ENCODE measurements at places on chromosomes 2 and 18.

DNA sequence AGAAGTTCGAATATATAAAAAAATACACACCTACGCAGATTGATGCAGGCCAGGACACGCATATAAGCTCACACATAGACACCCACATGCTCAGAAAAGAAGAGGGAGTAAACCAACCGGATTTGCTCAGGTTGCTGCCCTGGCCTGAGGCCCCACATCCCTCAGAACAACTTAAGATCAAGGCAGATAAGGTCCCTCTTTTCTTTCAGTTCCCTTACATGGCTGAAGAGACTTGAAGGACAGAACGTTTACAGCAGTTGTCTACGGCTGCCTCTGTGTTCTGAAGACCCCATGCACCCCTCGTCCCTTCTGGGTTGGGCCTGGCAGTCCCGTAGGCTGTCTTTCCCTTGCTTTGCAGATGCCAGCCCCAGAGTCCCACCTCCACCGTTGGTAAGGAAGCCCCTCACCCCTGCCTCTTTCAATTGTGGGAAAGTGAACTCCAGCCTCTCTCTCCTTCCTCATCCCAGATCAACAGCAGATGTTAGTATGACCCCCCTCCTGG lies 4.3 kb upstream of the NAGK start:
- no peak for DNase-seq

- DNase-seq, result no peak
Measured at GRCh38 chr18:12295389-12296086, 12.5 kb upstream of the TUBB6 start.

GRCh38 chr2:207561386-207562080 lies 31.8 kb downstream of the CREB1 start:
- no peak for DNase-seq

DNA sequence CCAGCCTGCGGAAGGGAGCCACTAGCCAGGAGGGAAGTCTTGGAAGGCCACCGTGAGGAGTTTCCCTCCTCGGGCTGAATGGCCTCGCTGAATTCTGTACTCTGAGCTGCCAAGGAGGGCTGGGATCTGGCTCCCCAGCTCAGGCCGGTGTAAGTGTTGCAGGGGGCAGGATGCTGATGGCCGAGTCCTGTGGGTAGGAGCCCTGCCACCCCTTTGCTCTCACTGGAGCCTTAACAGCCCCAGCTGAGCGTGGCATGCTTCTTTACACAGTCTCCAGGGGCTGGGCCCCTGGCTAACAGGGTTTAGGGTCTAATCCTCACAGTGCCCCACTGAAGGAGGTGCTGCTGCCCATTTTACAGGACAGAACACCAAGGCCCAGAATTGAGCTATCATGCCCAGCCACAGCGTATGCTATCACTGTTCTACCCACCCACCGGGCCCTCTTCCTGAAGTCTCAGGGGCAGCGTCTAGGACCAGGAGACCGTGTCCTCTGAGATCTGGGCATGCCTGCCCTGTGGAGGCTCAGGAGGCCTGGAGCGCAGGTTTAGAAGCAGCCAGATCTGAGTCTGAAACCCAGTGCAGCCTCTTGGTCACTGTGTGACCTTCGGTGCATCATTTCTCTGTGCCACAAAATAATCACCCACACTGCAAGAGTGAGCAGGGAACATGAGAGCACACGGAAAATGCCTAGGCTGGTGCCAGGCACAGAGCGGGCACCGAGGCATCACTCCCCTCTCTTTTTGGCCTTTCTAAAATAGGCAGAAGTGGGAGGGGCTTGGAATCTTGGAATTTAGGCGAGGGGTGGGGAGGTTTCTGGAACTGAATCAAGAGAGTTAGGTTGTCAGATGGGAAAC lies 42.9 kb downstream of the TMEM37 start:
- DNase-seq, result no peak

- DNase-seq, result no peak
Measured at GRCh38 chr2:4101936-4102335, 398.6 kb downstream of the DCDC2C start.

DNA sequence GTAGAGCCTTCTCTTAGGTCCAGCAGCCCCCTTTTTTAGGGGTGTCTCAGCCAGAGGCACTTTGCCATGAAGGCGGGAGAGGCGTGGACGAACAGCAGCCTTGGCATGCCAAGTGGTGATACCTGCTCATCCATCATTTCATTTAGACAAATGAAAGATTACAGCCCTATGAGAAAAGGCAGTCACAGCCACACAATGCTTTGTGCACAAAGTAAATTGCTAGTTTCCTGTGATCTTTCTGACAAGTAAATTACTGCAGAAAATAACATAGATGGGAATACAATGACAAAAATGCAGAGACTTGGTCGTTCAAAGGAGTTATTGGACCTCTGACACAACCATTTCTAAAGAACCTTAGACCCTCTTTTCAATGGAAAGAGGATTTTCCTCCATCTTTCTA lies 94.9 kb downstream of the RND3 start:
- DNase-seq, result peak; percentile 17

- DNase-seq, result no peak
Measured at GRCh38 chr18:50981381-50981780, 13.5 kb downstream of the ELAC1 start.

DNA sequence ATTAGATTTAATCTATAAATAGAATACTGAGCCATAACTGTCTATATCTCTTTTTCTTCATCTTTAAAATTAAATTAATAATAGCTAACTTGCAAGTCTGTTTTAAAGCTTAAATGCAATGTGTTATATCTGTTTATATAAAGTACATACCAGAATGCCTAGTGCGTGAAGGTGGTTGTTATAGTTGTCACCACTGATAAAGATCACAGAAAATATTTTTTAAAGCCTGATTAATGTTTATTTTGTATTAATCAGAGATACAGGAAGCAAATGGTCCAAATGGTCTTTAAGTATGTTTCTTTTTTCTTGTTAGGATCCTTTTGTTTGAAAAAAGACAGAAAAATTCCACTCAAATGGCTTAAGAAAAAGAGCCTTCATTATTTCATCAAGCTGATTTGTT lies 560.6 kb downstream of the CPS1 start:
- no peak for DNase-seq

DNA sequence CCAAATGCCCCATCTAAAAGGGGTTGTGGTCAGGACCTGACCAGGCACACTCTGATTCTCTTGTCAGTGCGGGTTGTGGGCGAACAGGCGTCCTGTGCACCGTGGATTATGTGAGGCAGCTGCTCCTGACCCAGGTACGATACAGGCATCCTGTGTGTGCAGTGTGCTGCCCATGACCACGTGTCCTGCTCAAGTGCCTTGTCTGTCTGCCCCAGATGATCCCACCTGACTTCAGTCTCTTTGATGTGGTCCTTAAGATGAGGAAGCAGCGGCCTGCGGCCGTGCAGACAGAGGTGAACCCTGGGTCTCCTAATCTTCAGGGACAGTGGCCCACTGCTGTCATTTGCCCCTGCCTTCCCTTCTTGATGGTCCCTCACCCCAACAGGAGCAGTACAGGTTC lies 14.6 kb downstream of the PTPN18 start:
- DNase-seq, result no peak

- DNase-seq, result peak; percentile 96
Measured at GRCh38 chr2:27890924-27891672, 569 bp downstream of the BABAM2 start.

DNA sequence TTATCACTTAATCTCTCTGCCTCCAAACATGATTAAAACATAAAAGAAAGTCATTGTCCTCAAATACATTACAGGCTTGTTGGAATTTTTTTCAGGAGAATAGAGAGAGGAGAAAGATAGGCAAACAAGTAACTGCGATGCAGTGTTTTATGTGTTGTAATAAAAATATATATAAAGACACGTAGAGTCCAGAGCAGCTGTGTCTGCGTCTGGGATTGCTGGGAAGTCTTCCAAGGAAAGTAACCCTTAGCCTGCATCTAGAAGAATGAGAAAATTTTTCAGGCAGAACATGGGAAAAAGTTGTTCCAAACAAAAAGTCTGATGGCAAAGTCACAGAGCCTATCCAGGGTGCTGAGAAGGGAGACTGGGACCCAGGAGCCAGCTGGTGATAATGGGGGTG lies 91.8 kb upstream of the ST6GAL2 start:
- DNase-seq, result no peak

DNA sequence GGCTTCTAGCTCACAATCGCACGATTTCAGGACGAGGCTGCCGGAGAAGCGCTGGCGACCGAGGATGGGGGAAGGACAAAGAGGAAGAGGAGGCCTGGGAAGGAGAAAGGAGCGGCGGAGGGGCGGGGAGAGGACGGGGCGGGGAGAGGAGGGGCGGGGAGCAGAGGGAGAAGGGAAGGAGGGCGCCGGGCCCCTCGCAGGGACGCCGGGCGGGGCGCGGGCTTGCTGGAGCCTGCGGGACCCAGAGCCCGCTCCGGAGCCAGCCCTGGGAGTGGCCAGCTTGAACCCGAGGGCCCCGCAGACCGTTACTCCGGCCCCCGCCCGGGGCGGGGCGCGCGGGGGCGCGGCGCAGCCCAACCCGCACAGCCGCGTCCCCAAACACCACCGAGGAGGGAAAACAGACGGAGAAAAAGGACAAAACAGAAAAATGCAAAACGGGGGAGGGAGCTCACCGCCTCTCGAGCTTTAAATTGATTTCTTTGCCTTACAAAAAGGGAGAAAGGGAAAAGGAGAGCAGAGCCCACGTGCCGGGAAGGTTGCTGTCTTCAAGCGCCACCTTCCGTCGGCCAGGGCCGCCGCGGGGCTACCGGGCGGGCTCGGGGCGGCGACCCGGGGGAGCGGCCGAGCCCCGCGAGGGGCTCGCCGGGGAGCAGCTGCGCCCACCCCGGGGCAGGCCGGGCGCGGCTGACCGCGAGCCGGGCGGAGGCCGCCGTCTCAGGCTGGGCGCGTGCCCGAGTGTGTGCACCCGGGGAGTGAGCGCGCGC lies 781 bp upstream of the SOX11 start:
- peak; percentile 97 for DNase-seq

GRCh38 chr2:226327830-226328229 lies 471.8 kb downstream of the IRS1 start:
- no peak for DNase-seq

- DNase-seq, result no peak
Measured at GRCh38 chr2:885230-886071, 65.2 kb upstream of the SNTG2 start.

DNA sequence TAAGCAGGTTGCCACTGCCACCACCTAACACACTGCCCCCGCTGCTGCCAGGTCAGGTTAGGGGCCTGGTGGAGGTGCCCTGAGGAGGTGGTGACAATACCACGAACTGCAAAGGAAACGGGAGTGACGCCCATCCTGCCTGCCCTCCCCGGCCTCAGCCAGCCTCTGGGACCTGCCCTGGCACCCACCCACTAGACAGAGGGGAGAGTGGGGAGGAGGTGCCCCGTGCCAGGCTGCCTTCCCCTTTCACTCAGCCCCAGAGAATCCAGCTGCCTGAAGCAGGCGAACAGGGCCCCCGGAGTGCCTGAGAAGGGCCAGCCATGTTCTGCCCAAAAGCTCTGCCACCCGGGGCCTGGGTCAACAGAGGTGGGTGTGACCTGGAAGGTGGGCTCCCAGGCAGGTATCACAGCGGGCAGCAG lies 44.5 kb upstream of the FOSL2 start:
- DNase-seq, result no peak

GRCh38 chr18:44841221-44841620 lies 160.5 kb downstream of the SETBP1 start:
- no peak for DNase-seq

GRCh38 chr18:57930476-57930875 lies 113.5 kb upstream of the NEDD4L start:
- DNase-seq, result peak; percentile 92

- DNase-seq, result no peak
Measured at GRCh38 chr18:4074647-4075046, 380.5 kb downstream of the DLGAP1 start.

- no peak for DNase-seq
Measured at GRCh38 chr2:209499069-209499468, 75.2 kb downstream of the MAP2 start.

DNA sequence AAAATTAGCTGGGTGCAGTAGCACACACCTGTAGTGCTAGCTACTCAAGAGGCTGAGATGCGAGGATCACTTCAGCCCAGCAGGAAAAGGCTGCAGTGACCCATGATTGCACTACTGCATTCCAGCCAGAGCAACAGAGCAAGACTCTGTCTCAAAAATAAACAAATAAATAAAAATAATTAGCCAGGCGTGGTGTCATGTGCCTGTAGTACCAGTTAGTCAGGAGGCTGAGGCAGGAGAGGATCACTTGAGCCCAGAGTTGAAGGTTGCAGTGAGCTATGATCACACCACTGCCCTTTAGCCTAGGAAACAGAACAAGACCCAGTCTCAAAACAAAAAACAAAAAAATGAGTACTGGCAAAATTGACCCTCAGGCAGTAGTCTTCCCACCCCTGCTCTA lies 61.9 kb upstream of the PPP1CB start:
- DNase-seq, result no peak

DNA sequence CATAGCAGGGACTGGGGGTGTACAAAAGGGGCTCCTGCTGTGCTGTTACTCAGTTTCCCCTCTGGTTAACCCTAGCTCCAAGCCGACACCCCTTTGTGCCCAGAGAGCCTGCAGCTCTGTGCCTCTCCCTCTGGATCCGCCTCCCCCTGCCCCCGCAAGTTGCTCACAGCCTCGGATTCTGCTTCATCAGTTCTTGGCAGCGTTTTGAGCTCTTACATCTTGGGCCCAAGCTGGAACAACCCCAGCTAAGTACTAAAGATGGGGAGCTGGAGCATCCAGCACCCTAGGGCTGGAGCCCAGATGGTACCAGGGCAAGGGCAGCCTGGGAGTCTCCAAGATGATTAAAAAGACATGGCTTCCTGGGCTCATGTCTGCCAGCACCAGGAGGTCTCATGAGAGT lies 40.7 kb downstream of the POMC start:
- DNase-seq, result no peak

DNA sequence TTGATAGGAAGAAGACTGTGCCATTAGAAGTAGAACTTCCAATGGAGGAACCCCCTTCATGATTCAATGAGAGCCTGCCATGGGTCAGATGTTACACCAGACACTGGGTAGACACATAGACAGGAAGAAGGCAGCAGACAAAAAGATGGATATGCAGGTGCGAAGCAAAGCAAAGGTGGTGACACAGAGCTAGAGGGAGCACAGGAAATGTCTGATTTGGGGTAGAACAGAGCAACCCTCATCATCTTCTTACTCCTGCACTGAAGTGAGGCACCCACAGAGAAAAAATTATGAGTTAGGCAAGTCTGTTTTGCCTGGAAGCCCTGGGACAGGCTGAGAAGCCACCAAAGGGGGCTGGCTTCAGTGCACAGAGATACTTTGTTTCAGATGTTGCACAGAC lies 240.2 kb downstream of the ANAPC1 start:
- no peak for DNase-seq

- DNase-seq, result no peak
Measured at GRCh38 chr2:230961091-230961491, 34.8 kb upstream of the SPATA3 start.

- DNase-seq, result no peak
Measured at GRCh38 chr2:3180082-3180908, 197.3 kb downstream of the EIPR1 start.

GRCh38 chr2:109164311-109164710 lies 35.3 kb downstream of the SH3RF3 start:
- DNase-seq, result no peak

- no peak for DNase-seq
Measured at GRCh38 chr2:218662377-218662776, 2.9 kb downstream of the BCS1L start.

GRCh38 chr2:36615222-36615621 lies 17.3 kb upstream of the FEZ2 start:
- no peak for DNase-seq
